ENCODE measurements at places on chromosomes 2 and 18.

DNA sequence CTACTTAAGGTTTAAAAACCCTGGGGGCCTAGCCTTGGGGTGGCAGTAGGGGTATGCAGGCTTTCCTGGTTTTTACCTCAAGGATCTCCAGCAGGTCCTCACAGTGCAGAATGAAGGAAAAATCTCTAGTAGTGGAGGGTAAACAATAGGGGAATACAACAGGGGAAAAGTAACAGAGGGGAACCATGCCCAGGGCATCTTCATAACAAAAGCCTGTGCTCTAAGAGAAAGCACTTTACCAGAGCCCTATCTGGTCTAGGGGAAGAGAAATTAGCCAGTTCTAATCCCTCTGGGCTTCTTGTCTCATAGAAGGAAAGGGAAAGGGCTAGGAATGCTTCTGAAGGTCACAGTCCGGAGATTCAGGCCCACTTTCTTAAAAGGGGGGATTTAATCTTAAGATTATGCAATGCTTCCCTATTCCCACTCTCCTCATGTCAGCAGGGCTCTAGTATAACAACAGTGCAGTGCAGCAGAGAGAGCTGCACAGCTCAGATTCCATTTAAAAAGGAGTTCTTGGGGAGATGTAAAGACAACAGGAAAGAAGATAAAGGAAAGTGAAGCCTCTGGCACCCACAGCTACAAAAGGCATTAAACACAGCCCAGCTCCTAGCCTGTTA, 149.0 kb upstream of the CYP1B1 start:
- DNase-seq: no peak

GRCh38 chr2:238864207-238865014, 16.5 kb downstream of the TWIST2 start:
- peak; percentile 95 for DNase-seq

DNA sequence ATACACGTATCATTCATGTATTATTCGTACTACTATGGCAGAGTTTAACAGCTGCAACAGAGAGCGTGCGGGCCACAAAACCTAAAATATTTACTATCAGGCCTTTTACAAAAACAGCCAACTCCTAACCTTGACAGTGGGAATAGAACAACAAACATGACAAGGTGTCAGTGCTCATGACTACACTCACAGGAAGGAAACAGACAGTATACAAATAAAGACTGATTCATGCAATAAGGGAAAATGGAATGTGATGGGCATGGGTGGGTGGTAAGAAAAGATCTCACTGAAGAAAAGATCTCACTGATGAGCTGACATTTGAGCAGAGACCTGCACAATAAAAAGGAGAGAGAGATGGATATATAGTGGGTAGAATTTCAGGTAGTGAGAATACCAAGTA, 347.8 kb downstream of the ALK start:
- no peak for DNase-seq

DNA sequence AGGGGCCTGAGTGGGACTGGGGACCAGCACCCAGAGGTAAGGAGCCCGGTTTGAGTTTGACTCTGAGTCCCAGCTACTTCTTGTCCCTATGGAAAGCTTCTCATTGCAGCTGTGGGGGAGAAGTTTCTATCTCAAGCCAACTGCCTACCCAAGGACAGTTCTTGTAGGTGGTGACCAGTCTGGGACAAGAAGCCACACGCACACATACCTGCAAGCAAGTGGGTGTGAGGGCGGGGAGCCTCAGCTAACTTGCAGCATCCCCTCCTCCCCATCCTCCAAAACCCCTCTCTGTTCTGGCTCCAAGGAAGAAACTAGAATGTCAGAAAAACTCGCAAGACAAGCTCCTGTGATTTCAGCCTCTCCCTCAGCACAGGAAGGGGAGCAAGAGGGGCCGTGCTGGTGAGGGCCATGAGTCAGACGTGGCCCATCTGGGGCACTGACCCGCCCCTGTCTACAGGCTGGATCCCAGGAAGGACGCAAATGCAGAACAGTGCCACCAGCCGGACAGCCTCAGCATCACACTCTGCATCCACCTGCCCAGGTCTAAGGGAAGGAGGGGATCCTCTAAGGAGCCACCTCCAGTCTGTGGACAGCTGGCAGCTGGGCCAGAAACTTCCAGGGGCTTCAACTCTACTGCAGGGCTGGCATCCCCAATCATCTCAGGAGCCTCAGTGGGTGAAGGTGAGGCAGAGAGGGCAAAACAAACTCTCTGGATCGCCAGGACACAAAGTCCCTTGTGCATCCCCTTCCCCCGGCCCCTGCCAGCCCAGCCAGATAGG, 103.4 kb downstream of the TNS1 start:
- peak; percentile 92 for DNase-seq

DNA sequence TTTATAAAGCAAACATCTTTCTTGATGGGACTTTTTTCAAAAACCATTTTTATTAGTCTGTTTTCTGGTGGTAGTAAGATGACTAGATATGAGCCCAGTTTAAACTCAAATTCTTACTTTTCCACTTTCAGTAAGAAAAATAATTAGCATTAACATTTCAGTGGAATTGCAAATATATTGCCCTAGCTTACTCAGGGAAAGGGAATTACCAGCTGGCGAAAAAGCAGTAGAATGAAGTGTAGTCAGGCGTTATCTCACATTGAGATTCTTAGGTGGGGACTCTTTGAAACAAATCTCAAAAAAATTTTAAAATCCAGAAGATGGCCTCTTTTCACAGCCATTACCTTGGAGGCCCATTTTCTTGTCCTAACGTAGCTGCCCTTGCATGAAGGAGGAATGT, 65.8 kb downstream of the CRIM1 start:
- DNase-seq: no peak

DNA sequence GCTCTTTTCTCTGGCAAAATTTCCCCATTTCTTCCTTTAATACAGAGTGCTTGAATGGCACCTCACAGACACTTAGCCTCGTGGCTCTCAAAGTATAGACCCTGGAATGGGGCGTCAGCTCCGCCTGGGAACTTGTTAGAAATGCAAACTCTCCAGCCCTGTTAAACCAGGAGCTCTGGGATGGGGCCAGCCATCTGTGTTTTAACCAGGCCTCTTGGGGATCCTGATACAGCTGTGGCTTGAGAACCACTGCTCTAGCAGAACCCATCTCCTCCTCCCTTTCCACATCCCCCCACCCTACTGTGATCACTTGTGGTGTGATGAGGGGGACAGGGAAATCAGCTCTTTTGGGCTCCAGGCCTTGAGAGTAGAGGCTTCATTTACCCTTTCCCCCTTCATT, 15.9 kb downstream of the LTBP1 start:
- no peak for DNase-seq

DNA sequence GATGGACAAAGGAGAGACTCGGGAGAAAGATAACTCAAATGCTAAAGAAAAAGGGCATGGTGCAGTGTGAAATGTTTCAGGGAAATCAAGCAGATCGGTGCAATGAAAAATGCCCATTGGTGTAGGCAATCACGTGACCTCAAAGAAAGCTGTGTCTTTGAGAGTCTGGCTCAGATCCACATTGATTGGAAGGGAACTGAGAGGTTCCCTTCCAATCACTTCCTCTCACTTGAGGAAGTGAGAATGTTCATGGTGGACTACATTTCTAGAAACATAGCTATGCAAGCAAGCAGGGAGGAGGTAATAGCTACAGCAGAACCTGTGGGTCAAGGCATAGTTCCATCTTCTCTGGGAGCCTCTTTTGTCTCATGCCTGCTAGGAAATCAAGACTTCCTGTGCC, 187.4 kb downstream of the LPIN1 start:
- no peak for DNase-seq

DNA sequence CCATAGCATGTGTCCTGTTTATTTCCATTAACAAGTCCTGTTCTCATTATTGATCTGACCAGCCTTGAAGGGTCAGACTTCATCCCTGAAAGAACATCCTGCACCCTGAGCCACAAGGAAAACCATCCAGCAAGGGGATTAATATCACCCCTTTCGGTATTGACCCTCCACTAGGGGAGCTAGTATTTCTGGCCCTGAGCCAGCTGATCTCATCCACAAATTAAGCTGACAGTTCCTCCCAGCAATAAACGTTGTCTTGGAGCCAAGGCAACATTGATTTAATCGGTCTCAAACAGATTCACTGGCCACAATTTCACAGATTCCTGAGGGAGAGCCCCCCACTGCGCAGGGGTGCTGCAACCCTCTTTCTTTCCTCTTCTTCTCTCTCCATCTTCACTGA, 353.1 kb upstream of the FANCL start:
- DNase-seq: no peak

DNA sequence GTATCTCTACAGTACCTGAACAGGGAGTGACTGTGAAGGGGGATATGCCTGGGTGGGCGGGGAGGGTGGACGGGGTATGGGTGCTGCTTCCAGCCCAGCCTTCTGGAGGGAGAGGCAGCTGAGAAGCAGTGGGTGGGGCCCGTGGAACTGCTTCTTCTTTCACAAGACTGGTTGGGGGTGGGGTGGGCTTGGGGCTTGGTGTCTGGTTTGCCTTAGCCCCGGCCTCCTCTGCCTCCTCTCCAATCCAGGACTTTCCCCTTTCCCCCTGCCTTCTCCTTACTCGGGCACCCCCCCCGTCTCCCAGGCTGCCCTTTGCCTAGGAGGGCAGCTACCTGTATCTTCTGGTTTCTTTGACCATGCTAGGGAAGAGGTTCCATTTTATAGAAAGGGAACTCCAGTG, 233.4 kb downstream of the DYSF start:
- DNase-seq: no peak

- no peak for DNase-seq
These were observed 201.6 kb downstream of the IKZF2 start for GRCh38 chr2:212949786-212950185.

- DNase-seq: no peak
These were observed 135.9 kb downstream of the ACKR3 start for GRCh38 chr2:236705295-236706105.

GRCh38 chr2:238061315-238062202, 758 bp downstream of the SCLY start:
- DNase-seq: peak; percentile 54

DNA sequence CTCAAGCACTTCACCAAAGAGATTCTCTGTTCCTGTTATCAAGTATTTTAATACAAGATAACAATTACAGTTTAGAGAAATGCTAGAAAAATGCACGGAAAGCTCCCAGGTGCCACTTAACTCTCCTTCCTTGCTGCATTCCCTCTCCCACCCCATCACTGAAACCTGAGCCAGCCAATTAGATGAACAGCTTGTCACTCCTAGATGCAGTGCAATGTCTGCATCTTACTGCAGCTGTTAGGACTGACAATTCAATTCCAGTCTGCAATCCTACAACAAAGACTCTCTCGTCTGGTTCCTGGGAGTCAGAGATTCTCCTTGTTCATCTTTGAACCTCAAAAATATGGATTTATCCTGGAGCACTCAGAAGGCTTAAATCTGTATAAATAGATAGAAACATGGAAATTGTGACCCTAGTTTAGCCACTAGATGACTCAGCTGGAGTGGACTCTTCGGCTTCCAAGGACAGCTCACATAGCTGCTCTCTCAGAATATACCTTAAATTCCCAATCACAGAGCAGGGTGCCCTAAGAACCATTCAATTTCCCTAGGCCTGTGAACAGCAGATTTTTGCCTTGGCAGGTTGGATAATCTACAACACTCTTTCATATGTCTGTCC, 311.1 kb downstream of the NRXN1 start:
- no peak for DNase-seq

GRCh38 chr18:44713435-44713834, 32.7 kb downstream of the SETBP1 start:
- no peak for DNase-seq

DNA sequence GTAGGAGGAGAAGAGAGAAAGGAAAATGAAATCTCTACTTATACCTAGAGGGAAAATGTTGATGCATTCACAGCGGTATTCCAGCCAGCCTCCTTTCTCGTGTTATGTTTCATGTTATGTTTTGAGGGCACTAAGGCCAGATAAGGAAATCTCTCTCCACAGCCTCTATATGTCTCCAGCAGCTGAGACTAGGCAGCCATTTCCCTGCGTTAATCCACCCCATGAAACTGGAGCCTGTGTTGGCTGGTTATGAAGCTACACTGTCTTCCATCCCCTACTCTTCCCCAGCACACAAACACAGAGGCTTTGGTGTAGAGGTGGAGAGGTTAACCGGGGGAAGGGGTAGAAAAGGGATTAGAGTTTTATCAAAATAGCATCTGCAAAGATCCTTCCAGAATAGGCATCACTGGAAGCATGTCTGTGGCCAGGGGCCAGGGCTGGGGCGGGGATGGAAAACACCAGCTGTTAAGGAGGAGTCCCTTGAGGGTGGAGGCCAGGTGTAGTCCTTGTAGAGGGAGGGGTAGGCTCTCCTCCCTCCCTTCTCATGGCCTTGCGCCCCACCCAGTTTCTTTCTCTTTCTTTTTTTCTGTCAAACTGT, 100.9 kb upstream of the TNP1 start:
- DNase-seq: no peak

- DNase-seq: no peak
These were observed 107.0 kb downstream of the MGAT5 start for GRCh38 chr2:134360745-134361487.

DNA sequence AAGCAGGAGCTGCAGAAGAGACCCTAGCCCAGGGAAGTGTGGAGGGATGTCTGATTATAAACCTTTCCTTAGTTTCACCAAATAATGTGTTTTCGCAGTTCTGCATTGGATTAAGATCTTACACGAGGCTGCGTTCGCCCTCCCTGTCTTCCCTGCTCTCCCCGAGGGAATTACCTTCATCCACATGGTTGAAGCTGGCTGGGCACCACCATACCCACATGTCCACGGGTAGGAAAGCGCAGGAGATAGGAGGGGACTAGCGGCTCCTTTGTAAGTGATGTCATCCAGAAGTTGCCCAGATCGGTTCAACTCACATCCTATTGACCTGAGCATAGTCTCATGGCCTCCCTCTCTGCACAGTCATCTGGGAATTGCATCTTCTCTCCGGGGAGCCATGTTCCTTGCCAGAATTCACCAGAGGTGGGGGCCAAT, 1.1 kb downstream of the TTL start:
- DNase-seq: peak; percentile 76

GRCh38 chr2:216881411-216881810, 21.5 kb upstream of the TNP1 start:
- DNase-seq: no peak

DNA sequence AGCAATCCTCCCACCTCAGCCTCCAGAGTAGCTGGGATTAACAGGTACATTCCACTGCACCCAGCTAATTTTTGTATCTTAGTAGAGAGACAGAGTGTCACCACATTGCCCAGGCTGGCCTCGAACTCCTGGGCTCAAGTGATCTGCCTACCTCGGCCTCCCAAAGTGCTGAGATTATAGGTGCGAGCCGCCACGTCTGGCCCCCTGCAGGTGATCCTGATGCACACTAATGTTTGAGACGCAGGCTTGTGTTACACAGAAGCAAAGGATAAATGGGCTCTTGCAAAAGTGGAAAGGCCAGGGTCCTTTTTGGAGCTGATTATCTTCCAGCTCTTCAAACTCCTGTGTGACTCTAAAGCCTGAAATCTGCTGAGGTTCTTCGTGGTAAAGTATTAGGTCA, 84.2 kb downstream of the TGFA start:
- no peak for DNase-seq

- DNase-seq: no peak
These were observed 85.0 kb upstream of the LINC00305 start for GRCh38 chr18:64233851-64234250.

Data from AG08396 (cell line).